NK-92 treated with Interleukin-12 subunit alpha and Interleukin-12 subunit beta, amount 100 ng/mL, for 24 hours (cell line): ENCODE measurements at places on chromosomes 13 and 19.

DNA sequence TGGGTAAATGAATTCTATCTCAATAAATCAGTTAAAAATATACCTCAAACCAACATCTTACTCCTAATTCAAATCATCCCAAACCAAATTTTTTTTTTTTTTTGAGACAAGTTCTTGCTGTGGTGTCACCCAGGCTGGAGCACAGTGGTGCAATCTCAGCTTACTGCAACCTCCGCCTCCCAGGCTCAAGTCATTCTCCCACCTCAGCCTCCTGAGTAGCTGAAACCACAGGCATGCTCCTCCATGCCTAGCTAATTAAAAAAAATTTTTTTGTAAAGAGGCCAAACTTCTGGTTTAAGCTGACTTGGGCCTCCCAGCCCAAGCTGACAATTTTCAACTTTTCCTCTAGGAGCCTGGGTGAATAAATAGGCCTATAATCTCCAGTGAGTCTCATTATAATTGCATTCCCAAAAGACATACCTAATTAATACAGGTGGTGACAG lies 22.1 kb upstream of the OLFM2 start:
- no peak for DNase-seq

GRCh38 chr13:95858286-95859075 lies 181.5 kb downstream of the DNAJC3 start:
- no peak for DNase-seq

DNA sequence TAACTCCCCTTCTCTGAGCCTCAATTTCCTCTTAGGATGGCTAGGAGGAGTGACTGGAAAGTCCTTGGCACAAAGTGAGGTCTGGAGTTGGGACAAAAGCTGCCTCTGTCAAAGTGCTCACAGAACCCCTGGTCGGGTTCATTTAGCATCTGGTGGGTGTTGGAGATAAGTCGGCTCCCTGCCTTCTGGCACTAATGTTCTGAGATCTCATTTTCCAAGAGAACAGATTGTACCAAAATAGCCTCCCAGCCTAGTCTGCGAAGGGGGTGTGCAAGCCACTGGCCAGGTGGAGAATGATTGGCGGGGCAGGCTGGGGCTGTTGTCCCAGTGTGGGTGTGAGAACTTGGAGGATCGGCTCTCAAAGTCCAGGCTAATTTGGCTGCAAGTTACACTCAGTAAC lies 20.7 kb upstream of the NWD1 start:
- DNase-seq: no peak

DNA sequence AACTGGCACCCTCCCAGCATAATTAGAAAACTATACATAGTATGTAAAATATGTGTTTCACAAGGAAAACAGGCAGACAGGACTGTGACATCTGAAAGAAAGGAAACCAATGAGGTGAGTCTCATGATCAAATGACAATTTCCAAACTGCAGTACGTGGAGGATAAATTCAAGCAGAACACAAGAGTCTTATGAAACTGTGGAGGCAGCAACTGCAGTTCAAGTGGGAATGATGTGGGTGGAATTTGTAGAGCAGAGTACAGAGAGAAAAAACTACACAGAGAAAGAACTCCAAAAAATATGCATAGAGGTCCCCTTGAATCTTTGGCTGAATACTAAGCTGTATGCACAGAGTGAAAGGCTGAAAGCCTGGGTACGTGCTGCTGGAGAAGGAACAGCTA lies 9.7 kb downstream of the SIGLEC6 start:
- no peak for DNase-seq

DNA sequence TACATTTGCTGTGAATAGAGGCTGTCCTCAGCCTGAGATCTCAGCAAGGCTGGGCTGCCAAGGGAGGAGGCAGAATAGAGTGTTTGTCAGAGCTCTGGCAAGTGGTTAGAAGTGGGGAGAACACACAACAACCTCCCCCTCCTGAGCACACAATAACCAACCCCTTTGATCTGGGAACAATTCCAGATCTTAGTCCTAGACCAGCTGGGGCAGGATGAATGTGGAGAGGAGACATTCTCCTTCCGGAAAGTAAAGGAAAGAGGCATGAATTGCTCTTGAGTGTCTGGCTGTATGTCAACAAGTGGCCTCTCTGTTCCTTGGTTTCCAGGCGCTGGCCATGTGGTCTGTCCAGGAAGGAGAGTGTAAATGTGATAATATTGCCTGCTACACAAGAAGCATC lies 114.9 kb upstream of the TMTC4 start:
- no peak for DNase-seq

DNA sequence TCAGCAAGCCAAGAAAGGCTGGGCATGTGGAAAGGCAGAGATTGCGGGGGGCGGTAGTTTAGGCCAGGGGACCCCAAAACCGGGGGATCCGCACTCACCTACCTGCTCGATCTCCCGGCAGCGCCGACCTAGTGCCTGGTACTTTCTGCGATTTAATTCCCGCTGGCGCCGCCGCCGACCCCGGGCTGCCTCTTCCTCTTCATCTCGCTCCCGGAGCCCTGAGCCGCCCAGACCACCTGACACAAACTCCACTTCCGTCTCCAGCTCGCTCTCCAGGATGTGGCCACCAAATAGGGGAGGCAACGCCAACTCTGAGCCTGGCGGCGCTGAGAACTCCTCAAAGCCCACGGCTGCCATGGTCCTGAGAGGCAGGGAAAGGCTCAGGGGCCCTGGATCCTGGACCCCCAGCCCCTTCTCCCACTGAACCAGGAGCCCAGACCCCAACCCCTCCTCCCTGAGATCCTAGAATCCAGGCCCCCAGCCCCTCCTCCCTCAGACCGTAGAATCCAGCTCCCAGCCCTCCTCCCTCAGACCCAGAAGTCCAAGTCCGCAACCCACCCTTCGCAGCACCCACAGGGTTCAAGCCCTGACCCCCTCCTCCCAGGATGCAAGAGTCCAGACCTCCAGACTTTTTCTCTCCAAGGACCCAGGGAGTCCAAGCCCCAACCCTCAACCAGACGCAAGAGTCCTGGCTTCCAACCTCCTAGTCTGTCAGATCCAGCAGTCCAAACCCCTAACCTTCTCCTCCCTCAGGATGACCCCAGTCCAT lies 933 bp downstream of the TFPT start:
- no peak for DNase-seq

GRCh38 chr19:39970425-39970674 lies 615 bp upstream of the PSMC4 start:
- no peak for DNase-seq

- DNase-seq: no peak
Measured at GRCh38 chr19:57708641-57709361, at the start of gene ZNF154. Gene ZNF154, minus strand, starts transcription at chr19:57709204. Its CDS starts 233 bp downstream, at chr19:57708971.

DNA sequence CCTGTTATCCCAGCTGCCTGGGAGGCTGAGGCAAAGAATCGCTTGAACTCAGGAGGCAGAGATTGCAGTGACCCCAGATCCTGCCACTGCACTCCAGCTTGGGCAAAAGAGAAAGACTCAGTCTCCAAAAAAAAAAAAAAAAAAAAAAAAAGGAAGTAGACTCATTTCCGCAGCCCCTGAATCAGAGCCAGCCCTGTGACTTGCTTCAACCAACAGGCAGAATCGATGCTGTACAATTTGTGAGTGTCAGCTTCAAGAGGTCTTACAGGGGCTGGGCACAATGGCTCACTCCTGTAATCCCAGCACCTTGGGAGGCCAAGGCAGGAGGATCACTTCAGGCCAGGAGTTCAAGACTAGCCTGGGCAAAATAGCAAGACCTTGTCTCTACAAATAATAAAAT lies 12.8 kb downstream of the ANKRD27 start:
- DNase-seq: no peak

- no peak for DNase-seq
Measured at GRCh38 chr13:99000137-99000536, 22.3 kb upstream of the DOCK9 start.

GRCh38 chr13:78997902-78998629 lies 339.1 kb upstream of the OBI1 start:
- no peak for DNase-seq

DNA sequence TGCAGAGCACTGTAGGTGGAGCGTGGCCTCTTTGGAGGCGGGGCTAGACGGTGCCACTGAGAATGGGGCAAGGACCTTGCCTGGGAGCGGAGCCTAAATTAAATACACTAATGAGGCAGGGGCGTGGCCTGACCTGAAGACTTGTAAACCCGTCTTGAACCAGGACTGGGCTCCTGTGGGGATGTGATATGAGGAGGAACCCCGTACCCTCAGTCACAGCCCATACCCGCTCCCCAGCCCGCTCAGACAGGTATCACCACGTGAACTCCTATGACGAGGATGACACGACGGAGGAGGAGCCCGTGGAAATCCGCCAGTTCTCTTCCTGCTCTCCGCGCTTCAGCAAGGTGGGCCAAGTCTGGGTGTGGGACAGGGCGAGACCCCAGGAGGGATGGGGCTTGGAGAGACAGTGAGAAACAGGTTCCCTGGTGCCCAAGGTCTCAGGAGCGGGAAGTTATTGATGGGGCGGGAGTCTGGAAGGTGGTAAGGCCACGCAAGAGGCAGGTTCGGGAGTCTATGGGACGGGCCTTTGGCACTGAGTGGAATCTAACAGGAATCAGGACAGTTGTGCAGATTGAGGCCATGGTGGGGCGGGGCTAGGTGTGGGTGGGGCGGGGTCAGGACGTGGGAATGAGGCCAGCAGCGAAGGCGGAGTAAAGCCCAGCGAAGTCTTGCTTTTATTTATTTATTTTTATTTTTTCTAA lies 14.7 kb downstream of the DNASE2 start:
- DNase-seq: no peak

DNA sequence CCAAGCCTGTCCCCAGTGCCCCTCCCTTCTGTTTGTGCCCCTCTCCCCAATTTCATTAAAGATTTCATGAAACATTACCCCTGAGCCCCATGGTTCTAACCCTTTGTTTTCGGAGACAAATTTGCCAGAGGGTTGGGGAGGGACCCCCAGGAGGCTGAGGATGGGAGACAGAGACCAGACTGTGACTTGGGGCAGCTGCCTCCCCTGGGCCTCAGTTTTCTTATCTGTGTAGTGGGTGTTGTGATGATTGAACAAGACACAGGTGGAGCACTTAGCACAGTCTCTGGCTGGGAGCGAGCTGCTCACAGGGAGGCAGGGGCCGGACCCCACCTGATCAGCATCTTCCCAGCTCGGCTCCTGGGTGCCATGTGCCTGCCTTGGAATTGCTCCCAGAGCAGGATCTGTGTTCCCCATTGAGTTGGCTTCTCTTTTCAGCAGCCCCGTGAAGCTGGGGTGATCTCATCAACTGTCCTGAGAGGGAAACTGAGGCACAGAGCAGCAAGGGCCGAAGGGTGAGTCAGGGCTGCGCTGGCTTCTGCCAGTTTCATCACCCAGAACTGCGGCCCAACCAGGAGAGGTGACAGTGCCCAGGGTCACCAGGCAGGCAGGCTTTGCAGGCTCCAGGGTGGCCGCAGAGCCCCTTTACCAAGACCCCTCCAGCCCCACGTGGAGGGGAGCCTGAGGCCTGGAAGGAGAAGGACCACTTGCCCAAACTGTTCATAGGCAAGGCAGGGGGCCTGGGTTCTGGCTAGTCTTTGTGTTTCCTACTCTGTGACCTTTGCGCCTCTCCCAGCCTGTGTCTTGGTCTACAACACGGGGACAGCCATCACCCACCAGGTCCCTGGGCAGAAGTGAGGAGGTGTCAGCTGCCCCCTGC lies 6.9 kb downstream of the IRF3 start:
- DNase-seq: no peak

GRCh38 chr13:27578121-27579030 lies 42.0 kb downstream of the LNX2 start:
- DNase-seq: no peak

DNA sequence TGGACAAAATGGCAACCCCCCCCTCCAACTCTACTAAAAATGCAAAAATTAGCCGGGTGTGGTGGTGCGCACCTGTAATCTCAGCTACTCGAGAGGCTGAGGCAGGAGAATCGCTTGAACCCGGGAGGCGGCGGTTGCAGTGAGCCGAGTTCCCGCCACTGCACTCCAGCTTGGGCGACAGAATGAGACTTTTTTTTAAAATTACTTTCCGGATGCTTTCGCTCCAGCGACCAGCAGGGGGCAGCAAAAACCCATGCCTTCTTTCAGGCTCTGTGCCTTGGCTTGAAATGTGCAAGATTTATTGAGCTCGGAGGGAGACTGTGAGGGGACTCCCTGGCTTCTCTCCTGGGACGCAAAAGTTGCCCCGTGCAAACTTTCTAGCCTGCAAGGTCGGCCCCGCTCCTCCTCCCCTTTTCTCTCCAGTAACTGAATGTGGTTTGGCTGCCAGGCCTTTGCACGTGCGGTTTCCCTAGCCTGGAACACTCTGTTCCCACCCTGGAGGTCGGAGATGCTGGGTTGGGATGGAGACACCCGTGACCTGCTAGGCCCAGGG lies 61.4 kb upstream of the NFIC start:
- DNase-seq: peak; percentile 9

- DNase-seq: no peak
Measured at GRCh38 chr19:38661996-38662395, 14.5 kb downstream of the ACTN4 start.

- DNase-seq: no peak
Measured at GRCh38 chr19:46922465-46922864, 61.7 kb downstream of the ARHGAP35 start.

- no peak for DNase-seq
Measured at GRCh38 chr13:69319656-69320055, 788.0 kb upstream of the ATXN8OS start.

GRCh38 chr19:39217094-39217493 lies 13.0 kb upstream of the SYCN start:
- no peak for DNase-seq

GRCh38 chr19:991932-992669 lies 8.0 kb downstream of the WDR18 start:
- no peak for DNase-seq

GRCh38 chr19:2615782-2616181 lies 86.7 kb downstream of the GNG7 start:
- DNase-seq: no peak

- DNase-seq: no peak
Measured at GRCh38 chr19:33426621-33427361, 53.3 kb downstream of the CEBPG start.

DNA sequence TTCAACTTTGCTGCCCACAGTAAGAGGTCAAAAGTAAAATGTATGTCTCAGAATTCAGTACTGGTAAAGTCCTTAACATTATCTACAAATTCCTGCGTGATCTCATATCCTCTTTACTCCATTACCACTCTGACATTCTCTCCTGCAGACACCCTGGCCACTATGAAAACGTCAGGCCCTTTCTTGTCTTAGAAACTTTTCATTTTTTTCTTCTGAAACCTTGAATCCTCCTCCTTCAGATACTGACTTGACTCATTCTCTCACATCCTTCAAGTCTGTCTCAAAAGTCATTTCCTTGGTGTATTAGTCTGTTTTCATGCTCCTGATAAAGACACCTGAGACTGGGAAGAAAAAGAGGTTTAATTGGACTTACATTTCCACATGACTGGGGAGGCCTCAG lies 262.3 kb downstream of the POU4F1 start:
- no peak for DNase-seq
